Activated CD4-positive, alpha-beta T cell treated with anti-CD3 and anti-CD28 coated beads, Interleukin-2, amount 10 ng/mL, durations not matched to agents 7 days and 5 days (primary cell): ENCODE measurements at places on chromosomes 16 and 17. TPM values are rescaled to one million over a fixed set of nuclear protein-coding genes. Genes with fewer than 3 reads are reported as not detected.

- peaks cover 58% of the 10 kb centered on the region for H3K36me3 ChIP-seq
- DNase-seq: no peak
- H3K4me3 ChIP-seq: peak overlapping the region; percentile 86
- H3K4me1 ChIP-seq: peaks cover 75% of the 10 kb centered on the region
- H3K27me3 ChIP-seq: no peaks in the 10 kb centered on the region
These were observed 237.0 kb downstream of the SEC14L1 start for GRCh38 chr17:77377710-77378235.

The TRIM47 gene
- 33.9 TPM for total RNA-seq

The TNP2 gene
- total RNA-seq: not detected

DNA sequence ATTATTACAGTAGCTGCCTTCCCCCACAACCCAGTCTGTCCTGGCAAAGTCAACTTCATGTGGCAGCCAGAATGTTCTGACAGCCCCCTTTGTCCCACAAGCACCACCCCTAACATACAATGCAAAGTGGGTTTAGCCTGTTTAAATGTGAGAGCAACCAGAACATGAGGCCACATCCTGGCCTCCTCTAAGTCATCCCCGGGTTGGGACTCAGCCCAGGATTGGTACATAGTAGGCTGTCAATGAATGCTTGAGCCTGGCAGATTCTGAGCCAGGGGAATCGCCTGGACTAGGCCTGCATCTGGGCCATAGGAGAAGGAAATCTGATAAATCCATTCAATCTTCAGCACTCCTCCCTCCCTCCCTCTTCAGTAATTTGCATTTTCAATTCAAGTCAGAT, 4.3 kb upstream of the ITGA3 start:
- peaks cover 35% of the 10 kb centered on the region for H3K4me1 ChIP-seq
- H3K36me3 ChIP-seq: no peaks in the 10 kb centered on the region
- no peak for DNase-seq

The CCDC144A gene
- total RNA-seq: 6.5 TPM

- H3K36me3 ChIP-seq: peaks cover 18% of the 10 kb centered on the region
- no peak overlapping the region for H3K4me3 ChIP-seq
- no peak for DNase-seq
- H3K4me1 ChIP-seq: no peaks in the 10 kb centered on the region
- H3K27me3 ChIP-seq: peaks cover under 1% of the 10 kb centered on the region
These were observed 15.1 kb upstream of the CSF3 start for GRCh38 chr17:40000161-40000560.

The SEPTIN12 gene
- not detected for total RNA-seq

DNA sequence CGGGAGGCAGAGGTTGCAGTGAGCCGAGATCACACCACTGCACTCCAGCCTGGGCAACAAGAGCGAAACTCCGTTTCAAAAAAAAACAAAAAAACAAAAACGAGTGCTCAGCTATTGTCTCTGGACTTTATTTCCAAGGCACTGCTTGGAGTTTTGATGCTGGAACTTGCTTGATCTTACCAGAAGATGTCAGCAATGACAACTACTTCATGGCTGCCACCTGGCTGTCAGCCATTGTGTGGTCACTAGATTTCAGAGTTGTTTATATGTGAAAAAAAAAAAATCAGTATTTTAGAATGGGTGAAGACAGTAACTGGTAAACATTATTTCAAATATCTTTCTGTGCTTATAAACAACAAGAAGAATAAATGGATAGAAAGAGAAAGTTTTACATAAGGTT, 26.3 kb upstream of the OR4D1 start:
- DNase-seq: peak; percentile 63
- no peak overlapping the region for H3K27ac ChIP-seq
- peaks cover 16% of the 10 kb centered on the region for H3K27me3 ChIP-seq
- no peak overlapping the region for H3K4me3 ChIP-seq

The CNTNAP4 gene
- not detected for total RNA-seq

The HOXB7 gene
- 0.25 TPM for total RNA-seq

- peaks cover 63% of the 10 kb centered on the region for H3K36me3 ChIP-seq
- H3K27me3 ChIP-seq: no peaks in the 10 kb centered on the region
- DNase-seq: no peak
- peak overlapping the region; percentile 27 for H3K27ac ChIP-seq
- H3K4me1 ChIP-seq: peaks cover 50% of the 10 kb centered on the region
- H3K4me3 ChIP-seq: no peak overlapping the region
These were observed 56.3 kb downstream of the PLD6 start for GRCh38 chr17:17149520-17150447.

GRCh38 chr17:77821114-77821513, 137.4 kb upstream of the TNRC6C start:
- H3K27ac ChIP-seq: no peak overlapping the region
- no peaks in the 10 kb centered on the region for H3K36me3 ChIP-seq
- H3K27me3 ChIP-seq: peaks cover 4% of the 10 kb centered on the region
- H3K4me1 ChIP-seq: no peaks in the 10 kb centered on the region
- H3K4me3 ChIP-seq: no peak overlapping the region
- no peak for DNase-seq

GRCh38 chr17:39000021-39000601, 32.9 kb upstream of the FBXO47 start:
- no peak for DNase-seq
- H3K27me3 ChIP-seq: peaks cover 3% of the 10 kb centered on the region

DNA sequence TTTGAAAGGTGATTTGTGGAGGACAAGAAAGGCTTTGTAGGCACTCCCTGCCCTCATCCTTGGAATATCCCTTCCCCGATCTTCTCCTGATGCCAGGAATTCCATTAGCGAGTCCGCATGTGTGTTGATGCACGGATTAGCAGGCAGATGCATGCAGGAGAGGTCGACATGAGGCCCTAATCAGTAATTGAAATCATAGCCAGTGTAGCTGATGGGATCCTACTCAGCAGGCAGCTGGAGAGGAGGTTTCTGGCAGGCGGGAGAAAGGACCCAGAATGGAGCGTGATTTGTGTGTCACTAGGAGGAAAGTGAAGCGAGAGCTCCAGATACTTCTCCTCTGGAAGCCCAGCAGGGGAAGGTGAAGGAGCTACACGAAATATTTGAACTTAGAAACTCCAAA, 196.3 kb upstream of the CDH11 start:
- no peak overlapping the region for H3K4me3 ChIP-seq
- H3K36me3 ChIP-seq: no peaks in the 10 kb centered on the region
- no peak overlapping the region for H3K27ac ChIP-seq
- H3K4me1 ChIP-seq: no peaks in the 10 kb centered on the region
- DNase-seq: no peak

DNA sequence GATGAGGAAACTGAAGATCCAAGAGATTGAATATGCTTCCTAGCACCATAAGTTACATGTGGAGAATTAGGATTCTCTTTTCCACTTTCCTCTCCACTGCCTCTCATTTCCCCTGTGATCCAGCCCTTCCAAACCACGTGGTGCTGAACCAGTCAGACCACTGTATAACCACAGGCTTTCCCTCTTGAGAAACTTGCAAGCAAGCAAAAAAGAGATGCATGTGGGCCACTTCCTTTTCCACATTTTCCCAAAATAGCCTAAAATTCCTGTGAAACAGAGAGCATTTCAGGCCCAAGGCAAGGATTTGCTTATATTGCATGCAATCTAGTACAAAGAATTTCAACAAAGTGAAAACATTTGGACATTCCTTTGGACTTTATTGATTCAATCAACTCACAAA, 59.3 kb upstream of the KSR1 start:
- H3K4me1 ChIP-seq: no peaks in the 10 kb centered on the region
- no peaks in the 10 kb centered on the region for H3K36me3 ChIP-seq
- no peak overlapping the region for H3K27ac ChIP-seq
- H3K27me3 ChIP-seq: peaks cover 37% of the 10 kb centered on the region

The USP10 gene
- total RNA-seq: 99.0 TPM
